ENCODE measurements at places on chromosomes 2 and 18.

- DNase-seq = no peak
Measured at GRCh38 chr2:15159206-15159605, 401.9 kb downstream of the NBAS start.

DNA sequence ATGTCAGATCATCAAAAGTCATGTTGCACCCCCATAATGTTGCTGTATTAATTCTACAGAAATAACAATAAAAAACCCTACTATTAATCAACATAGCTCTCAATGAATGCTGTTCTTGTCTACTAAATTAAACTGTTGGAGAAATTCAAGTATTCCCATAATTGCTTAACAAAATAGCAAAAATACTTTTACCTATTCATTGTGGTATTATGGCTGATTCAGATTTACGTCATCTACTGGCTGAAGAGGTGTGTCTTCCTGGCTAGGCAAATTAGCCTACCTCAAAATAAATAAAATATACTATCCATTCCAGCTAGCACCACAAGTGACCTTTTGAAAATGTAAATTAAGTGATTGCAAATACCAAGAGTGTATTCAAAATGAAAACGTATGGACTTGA, 249.4 kb downstream of the MEIS1 start:
- DNase-seq = no peak

DNA sequence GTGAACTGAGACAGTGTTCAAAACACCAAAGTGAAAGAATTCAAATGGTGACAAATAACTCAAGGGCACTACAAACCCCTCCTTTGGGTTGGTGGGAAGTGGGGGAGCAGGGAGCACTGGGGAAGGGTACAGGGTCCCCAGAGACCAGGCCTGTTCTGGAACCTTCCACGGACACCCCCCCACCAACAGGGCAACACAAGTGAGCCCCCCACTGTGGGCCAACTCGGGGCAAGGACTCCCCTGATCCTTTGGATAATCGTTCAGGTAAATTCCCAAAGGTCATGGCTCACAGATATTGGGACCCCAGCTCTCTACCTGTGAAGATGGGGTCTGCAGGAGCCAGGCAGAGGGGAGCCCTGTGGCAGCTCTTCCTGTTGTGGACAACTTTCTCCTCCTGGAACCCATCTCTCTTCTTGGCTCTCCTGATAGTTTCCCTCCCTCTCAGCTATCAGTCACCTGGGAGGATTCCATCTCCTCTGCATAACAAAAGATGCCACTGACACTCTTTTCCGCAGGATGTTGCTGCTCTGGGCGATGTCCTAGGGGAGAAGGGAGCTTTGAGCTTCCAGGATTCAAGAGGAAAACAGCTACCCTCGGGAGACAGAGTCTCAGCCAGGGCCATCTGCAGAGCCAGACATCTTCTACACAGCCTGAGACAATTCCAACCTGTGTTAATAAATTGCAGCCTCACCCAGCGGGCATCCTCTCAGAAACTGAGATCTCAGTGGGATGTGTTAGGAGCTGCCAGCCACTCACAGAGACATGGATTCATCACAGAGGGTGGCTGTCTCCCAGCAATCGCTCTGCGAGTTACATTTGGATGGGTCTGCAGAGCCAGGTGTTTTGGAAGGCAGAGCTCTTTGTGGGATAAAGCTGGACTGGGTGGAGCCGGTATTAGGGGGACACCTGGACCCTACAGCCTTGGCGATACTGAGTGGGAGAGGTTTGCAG, 35.4 kb downstream of the MBP start:
- DNase-seq = no peak

GRCh38 chr2:10405448-10405847, 42.7 kb downstream of the ODC1 start:
- no peak for DNase-seq

DNA sequence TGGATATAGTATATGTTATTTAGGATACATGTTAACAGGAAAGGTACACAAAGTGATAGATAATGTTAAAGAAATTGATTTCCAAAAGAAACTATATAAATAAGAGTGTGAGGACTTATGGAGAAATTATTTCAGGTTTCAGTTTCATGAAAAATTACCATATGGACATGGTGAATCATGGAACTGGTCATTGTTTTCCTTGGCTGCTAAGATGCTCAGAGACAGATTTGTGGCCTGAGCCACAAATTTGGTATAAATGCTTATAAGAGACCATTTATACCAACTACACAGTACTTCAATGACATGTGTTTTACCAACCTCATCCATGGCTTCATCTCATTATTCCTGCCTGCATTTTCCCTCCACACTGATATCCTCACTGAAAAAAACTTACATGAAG, 188.1 kb downstream of the FMNL2 start:
- DNase-seq = no peak

DNA sequence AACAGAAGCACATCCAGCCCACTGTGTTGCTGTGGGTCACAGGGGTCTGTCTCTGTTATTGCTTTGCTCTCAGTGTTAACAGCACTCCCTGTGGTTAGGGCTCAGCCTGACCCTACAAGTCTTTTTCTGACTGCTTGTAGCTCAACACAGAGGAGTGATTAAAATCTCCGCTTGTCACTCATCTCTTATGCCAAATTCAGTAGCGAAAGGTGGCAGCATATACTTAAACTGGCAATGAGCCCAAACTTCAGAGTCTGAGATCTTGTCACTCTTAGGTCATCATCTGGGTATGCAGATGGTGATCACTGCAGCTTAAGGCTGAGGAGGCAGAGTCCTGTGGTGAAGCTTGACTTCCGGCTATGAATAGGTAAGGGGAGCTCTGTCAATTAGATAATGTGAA, 63.3 kb upstream of the CSRNP3 start:
- no peak for DNase-seq

DNA sequence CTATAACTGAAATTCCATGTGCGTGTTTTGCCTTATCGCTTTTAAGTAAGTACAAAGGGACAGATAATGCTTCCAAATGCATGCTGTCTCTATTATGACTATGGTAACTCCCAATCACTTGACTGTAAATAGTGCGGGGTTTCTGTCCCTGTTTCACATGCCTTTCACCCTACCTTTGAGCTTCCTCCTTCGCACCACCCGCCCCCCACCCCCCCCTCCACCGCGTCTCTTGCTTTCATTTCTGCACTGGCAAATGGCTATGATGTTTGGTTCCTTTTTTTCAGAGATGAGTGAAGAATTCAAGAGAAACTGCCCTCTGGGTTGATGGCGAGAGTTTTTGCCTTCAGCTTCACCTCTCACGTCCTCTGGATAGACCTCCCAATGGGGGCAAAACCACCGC, 25.0 kb upstream of the SPP2 start:
- DNase-seq = no peak

DNA sequence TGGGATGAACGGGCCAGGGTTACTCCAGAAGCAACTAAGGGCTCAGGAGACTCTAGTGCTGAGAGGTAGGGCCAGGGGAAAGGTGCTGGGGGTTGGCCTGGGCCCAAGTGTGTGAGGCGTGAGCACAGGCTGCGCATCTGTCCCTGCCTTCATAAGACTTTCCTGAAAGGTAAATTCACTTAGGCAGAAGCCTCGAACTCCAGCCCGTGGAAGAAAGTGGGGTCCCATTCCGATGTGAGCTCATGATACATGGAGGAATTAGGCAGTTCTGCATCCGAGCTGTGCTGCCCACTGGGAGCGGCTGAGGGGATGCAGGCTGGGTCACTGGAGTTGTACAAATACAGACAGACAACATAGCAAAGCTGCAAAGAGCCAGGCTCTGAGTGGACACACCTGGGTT, 16.2 kb downstream of the PARD6G start:
- DNase-seq = no peak

- DNase-seq = no peak
Measured at GRCh38 chr2:124024561-124025170, 421 bp upstream of the CNTNAP5 start.

DNA sequence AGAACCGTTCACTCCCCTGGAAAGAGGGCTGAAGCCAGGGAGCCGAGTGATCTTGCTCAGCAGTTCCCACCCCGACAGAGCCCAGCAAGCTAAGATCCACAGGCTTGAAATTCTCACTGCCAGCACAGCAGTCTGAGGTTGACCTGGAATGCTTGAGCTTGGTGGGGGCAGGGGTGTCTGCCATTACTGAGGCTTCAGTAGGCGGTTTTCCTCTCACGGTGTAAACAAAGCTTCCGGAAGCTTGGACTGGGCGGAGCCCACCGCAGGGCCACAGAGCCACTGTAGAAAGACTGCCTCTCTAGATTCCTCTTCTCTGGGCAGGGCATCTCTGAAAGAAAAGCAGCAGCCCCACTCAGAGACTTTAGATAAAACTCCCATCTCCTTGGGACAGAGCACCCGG, 180.8 kb downstream of the WDR7 start:
- no peak for DNase-seq

- no peak for DNase-seq
Measured at GRCh38 chr2:3248754-3249475, 128.7 kb downstream of the EIPR1 start.

- no peak for DNase-seq
Measured at GRCh38 chr2:209721497-209721896, 50.1 kb upstream of the UNC80 start.

Data from GDM1 (cell line).